Stimulated activated naive CD4-positive, alpha-beta T cell treated with Interleukin-2 at 50 U/mL for 16 hours (primary cell): ENCODE measurements at places on chromosomes 2 and 18.
A peak's percentile ranks its signal among the peaks of the same experiment; 100 is the strongest.

- no peak for DNase-seq
Measured at GRCh38 chr18:58965291-58966004, 100.8 kb downstream of the ZNF532 start.

DNA sequence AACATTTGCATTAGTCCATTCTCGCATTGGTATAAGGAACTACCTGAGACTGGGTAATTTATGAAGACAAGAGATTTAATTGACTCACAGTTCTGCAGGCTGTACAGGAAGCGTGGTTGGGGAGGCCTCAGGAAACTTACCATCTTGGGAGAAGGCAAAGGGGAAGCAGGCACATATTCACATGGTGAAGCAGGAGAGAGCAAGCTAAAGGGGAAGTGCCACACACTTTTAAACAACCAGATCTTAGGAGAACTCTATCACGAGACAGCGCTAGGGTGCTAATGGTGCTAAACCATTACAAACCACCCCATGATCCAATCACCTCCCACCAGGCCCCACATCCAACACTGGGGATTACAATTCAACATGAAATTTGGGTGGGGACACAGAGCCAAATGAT lies 201.7 kb upstream of the MGAT5 start:
- no peak for DNase-seq

DNA sequence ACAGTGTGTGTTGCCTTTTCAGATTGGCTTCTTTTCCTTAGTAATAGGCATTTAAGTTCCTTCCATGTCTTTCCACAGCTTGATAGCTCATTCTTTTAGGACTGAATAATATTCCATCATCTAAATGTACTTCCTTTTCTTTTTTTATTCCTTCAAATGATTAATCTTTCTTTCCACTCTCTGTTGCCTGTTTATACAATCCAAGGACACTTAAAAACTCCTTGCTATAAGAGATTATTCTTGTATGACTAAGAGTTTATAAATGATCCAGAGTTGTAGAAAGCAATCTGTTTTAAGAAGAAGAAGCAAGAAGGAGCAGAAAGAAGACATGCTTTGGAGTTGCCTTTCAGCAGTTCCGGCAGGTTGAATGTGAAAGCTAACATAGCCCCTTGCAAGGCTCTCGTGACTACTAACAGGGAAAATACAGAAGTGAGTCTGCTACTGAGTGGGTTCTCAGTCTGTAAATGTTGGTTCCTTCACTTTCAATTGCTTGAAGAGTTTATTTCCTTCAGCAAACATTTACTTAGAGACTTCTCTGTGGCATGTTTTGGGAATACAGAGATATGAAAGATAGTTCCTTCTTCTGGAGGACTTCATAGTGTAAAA lies 123.0 kb downstream of the PMAIP1 start:
- DNase-seq: no peak

- DNase-seq: no peak
Measured at GRCh38 chr18:61556862-61557261, 223.6 kb downstream of the CDH20 start.

DNA sequence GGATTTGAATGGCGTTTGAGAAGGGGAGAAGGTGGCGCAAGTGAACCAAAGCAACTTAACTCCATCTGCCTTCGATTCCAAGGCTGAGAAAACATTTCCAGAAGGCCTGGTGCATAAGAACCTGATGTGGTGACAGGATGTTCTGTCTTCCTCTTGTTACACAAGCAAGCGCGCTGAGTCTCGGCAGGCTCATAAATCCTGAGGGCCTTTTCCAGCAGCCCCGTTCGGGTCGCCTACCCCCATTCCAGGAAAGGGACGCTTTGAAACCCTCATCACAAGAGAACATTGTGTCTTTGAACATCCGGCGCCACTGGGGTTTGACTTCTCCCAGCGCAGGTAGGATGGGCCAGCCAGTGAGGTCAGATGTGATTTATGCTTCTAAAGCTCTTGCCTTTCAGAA lies 403.5 kb downstream of the SETBP1 start:
- DNase-seq: no peak

GRCh38 chr2:156481312-156481711 lies 45.1 kb downstream of the GPD2 start:
- no peak for DNase-seq

DNA sequence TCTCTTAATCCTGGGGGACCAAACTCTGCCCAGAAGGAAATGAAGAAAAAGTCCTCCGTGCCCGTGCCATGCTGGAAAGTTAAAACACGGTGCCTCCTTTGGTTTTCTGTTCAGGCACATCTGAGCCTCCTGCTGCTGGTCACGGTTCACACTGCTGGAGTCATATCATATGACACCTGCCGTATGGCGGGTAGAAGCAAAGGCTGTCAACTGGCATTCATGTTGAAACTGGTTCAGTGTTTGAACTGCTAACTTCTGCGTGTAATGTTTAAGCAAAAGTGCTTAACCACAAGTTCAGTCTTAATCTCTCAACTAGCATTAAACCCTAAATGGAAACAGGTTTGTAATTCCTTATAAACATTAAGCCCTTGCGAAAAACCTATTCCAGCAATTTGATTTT lies 3.1 kb downstream of the STK39 start:
- peak; percentile 43 for DNase-seq

GRCh38 chr2:33099989-33100388 lies 153.2 kb downstream of the LTBP1 start:
- no peak for DNase-seq

DNA sequence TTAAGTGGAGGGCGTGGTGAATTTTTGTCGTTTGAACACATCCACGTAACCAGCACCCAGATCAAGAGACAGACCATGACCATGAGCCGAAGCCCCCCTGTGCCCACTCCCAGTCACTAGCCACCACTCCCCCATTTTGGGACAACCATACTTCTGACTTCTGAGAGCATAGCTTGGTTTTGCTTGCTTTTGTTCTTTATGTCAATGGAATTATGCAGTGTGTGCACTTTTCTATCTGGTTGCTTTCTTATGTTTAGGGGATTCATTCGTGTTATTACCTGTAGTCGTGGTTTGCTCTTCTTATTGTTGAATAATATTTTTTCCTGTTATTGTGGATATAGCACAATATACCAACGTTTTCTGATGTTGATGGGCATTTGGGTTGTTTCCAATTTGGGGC lies 141.7 kb downstream of the GLI2 start:
- no peak for DNase-seq
